ENCODE measurements at places on chromosomes 5 and 9. TPM values are rescaled to one million over a fixed set of nuclear protein-coding genes. Genes with fewer than 3 reads are reported as not detected.
A peak's percentile ranks its signal among the peaks of the same experiment; 100 is the strongest.

DNA sequence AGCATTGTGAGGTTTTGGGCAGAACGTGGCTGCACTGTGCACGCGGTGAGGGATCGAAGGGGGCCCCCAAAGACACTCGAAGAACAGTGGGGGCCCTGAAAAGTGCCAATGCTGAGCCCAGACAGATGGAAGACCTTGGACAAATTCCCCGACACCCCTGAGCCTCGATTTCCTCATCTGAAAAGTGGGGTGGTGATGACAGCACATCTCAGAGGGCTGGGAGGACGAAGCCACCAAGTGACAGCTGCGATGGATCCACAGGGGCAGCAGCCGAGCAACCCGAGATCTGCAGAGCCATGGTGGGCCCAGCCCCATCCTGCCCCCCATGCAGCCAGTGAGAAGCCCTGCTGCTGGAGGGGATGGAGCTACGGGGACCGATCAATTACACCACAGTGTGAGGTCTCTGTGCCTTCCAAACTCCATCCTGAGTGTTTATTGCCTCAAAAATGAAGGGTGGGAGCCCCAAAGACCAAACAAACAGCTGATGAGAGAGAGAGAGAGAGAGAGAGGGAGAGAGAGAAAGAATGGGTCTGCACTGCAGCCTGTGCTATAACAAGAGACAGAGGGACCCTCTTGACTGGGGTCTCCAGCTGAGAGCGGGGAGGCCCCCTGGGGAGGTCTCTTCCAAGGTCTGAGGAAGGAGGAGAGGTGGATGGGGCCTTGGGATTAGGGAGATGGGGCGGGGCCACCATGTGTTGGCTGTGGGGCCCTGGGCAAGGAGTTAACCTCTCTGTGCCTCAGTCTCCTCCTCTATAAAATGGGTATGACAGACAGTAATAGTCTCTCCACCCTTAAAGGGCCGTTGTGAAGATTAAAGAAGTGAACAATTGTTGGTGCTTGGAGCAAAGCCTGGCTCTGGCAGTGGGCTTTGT lies 134.4 kb upstream of the IER5L start:
- DNase-seq: no peak

KLF9 gene
- total RNA-seq: 2.2 TPM

DNA sequence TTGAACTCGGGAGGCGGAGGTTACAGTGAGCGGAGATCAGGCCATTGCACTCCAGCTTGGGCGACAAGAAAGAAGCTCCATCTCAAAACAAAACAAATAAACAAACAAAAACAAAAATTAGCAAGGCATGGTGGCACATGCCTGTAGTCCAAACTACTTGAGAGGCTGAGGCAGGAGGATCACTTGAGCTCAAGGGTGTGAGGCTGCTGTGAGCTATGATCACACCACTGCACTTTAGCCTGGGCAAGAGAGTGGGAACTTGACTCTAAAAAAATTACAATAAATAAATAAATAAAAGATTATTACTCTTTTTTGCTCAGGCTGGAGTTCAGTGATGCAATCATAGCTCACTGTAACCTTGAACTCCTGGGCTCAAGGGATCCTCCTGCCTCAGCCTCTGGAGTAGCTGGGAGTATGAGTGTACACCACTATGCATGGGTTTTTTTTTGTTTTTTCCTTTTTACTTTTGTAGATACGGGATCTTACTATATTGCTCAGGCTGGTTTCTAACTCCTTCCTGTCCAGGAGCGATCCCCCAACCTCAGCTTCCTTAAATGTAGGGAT lies 9.0 kb upstream of the DCP2 start:
- no peak for DNase-seq

- no peak for DNase-seq
Measured at GRCh38 chr9:124163760-124164255, 93.9 kb upstream of the NEK6 start.

GRCh38 chr9:94991961-94992907 lies 265.7 kb downstream of the AOPEP start:
- DNase-seq: peak; percentile 51

SAXO1 gene
- total RNA-seq: 0.05 TPM

MYO10 gene
- 15.3 TPM for total RNA-seq

DNA sequence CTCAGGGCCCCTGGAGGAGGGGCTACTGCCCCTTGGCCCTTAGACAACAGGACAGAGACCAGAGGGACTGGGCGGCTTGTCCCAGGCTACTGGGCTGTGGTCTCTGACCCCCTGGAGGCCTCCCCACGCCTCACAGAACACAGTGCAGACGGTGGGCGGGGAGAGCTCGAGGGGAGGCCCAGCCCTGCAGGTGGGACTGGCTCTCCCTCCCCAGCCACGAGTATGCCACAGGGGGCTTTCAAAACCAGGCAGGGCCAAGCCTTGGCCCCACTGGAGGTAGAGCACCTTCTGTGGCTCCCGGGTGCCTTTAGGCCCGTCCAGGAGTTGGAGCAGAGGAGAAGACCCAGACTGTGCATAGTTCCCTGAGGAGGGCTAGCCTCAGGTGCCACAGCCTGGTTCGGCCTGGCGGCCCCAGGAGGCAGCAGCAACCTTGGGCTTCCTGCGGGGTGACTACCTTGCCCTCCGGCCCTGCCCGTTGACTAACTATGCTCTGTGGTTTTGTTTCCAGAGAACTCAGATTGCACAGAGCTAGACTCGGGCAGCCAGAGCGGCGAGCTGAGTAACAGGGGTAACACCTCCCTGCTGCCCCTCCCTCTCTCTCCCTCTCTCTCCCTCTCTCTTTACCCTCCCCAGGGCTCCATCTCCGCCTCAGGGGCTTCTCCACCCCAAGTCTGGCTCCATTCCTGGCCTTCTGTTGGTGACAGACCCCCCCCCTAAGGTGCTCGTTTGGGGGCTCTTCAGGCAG lies 15.5 kb downstream of the CARD19 start:
- DNase-seq: no peak

GRCh38 chr9:79581388-79581787 lies 9.6 kb downstream of the TLE4 start:
- DNase-seq: no peak

All from liver (tissue), 10 donors.